ENCODE measurements at places on chromosomes 16 and 17.

DNA sequence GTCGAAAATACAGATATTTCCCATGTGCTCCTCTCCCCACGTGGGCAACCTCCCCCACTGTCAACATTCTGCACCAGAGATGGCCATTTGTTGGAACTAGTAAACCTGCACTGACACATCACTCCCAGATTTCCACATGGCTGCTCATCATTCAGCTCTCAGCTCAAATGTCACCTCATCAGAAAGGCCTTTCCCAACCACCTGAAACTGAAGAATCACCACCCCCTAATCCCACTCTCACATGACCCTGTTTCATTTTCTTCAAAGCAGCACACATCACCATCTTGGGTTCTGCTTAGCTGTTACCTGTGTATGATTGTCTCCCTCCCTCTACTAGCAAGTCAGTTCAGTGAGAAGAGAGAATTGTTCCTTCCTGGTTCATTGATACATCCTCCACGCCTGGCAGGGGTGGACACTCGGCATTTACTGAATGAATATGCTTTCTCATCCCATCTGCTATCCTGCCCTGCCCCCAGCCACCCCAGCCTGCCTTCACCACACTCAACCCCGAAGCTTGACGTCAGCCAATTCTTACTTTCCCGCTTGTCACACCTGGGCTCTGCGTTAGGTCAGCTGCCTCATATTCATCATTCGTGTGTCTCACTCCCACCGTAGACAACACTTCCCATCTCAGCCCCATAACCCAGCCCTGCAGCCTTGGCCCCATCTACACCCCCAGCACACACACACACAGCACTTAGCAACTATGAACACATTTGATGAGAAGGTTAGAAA, 1.5 kb downstream of the C17orf114 start:
- DNase-seq, result no peak

DNA sequence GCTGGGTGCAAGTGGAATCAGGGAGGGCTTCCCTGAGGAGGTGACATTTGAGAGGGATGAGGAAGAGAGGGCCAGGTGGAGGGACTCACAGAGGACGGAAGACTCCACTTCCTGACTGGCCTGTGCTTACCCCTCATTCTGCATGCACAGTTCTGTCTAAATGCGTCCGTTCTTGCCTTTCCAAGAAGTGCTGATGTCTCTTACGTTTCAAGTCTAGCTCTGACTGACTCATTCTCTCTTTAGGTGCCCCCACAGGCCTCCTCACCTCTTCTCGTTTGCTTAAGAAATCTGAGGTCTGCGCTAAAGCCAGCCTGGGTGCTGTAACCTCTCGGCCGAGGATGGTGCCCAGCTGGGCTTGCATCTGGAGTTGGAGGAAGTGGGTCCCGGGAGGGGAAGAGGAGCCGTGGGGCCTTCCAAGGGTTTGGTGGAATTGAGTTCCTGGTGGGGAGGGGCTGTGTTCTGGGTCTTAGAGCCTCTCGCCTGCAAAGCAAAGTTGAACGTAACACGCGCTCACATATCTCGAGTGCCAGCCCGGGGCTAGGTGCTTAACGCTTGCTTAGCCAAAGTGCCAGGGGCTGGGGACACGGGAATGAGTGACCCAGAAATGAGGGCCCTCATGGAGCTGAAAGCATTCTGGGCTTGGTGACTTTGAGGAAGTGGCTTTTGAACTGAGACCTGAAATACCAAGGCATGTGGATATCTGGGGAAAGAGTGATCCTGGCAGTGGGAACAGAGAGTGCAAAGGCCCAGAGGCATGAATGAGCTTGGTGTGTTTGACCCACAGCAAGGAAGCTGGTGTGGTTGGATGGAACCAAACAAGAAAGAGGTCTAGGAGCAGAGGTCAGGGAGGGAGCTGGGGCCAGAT, 4.8 kb downstream of the IL4R start:
- DNase-seq, result no peak

- DNase-seq, result no peak
These were observed 7.8 kb upstream of the BIRC5 start for GRCh38 chr17:78206298-78206697.

DNA sequence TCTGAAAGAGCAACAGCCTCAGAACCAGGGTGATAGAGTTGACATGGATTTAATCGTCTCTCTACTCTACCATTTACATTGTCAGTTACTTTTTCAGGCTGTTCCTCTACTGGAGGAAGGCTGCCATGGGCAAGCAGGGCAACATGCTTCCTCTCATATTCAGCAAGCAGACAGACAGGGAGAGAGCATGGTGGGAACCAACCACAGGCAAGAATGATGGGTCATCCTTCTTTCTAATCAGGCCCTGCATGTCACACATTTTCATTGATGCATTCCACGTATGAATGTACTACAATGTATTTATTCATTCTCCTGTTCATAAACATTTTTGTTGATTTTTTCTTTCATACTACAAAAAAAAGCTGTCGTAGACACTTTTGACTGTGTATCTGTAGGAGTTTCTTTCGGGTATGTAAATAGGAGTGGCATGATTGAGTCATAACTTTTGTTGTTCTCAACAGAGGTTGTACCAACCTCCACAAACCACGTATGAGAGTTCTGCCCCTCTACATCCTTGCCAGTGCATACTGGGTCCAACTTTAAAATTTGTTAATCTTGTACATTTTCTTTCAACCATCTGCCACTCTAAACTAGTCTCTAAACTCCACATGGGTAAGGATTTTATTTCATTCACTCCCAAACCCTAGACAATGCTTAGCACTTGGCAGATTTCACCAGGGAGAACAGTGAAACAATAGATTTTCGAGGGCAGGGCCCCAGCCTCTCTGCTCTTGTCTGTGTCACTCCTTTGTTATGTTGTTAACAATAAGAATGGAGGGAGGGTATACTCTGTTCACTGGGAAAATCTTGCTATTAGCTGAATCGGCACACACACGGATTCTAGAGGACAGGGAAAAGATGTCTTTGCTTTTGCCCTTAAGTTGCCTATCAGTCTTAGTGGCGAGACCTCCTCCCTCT, 58.7 kb downstream of the CMC2 start:
- no peak for DNase-seq

DNA sequence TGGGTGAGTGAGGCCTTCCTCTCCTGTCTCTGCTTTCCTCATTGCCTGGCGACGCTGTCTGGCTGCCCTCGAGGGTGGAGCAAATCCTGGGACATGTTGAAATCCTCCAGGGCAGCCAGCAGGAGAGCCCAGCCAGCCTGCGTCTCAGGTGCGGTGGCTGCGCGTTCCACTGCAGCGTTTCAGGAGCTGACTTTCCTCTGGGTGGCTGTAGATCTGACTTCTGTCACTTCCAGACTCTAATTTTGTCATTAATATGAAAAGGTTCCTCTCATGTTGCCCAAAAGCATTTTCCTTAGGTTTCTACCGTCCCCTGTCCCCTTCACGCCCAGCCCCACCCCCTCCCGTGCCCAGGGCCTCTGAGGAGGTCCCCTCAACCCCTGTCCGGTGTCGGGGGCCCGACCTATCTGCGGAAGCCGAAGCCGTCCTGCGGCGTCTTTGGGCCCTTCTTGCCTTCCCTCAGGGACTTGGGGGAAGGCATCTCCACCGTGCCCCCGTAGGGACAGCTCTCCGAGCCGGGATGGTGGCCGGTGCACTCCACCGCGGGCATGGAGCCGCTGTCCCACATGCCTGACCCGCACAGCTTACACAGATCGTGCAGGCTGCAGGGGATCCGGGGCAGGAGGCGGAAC, 95.1 kb downstream of the TBC1D16 start:
- no peak for DNase-seq

DNA sequence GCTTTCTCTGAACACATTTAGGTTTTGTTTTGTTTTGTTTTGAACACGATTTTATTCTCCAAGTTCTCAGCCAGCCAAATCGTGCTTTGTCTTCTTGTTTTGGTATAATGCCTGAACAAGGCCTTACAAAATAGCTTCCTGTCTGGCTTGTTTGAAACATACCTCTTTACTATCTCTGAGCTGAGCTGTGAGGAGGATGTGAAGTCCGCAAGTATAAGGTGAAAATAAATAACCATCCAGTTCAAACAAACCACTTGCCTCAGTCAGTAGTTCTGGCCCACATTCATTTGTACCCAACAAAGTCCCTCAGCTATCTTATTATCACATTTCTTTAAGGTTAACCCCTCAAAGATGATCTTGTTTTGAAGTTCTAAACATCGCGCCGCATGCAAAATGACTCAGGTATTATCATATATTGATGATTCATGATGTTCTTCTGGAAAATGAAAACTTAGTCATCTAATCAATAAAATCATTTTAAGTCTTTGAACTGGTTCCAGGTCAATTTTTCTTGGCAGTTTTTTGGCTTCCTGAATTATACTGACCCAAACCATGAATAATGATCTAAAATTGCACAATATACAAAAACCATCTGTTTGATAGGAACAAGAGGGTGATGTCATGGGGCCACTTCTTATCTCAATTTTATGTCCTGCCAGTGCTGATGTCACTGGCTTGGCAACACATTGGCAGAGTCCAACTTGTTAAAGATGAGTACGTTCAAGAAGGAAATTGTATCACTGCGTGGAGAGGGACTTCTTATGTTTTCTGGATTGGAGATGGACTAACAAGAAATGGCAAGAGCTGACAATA, 694.3 kb downstream of the KCNJ2 start:
- no peak for DNase-seq

- peak; percentile 27 for DNase-seq
These were observed at the start of gene PLEKHG4 for GRCh38 chr16:67279296-67280089. Gene PLEKHG4 (plus strand): TSS chr16:67279532. CDS start chr16:67280045, 513 bp downstream.

DNA sequence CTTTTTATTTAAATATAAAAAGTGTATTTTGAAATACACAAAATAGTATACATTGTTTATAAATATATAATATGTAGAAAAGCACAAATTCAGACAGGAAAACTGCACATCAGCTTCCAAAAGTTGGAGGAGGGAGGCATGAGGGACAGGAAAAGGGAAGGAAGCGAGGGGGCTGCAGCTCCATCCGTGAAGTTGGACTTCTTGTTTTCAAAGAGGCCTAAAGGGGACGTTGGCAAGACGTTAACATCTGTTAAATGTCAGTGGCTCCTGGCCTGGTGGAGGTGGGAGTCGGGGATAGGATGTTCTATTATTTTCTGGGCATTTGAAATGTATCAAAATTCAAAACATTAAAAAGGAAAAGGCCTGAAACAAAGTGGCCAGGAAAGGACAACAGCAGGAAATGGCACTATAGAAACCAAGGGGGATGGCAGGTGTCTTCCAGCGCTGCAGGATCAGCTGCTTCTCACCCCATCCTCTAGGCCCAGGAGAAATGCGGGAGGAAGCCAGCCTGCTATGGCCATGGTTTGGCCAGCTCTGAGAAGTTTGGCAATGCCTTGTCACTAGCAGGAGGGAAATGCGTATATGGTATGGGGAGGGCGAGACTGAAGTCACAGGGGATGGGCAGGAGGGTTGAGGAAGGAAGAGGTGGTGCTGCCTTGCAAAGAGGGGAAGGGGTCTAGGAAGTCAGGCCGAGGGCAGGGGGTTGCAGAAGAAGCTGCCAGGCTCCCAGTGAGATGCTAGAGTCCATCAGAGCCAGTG, 6.4 kb downstream of the CMTM2 start:
- no peak for DNase-seq

DNA sequence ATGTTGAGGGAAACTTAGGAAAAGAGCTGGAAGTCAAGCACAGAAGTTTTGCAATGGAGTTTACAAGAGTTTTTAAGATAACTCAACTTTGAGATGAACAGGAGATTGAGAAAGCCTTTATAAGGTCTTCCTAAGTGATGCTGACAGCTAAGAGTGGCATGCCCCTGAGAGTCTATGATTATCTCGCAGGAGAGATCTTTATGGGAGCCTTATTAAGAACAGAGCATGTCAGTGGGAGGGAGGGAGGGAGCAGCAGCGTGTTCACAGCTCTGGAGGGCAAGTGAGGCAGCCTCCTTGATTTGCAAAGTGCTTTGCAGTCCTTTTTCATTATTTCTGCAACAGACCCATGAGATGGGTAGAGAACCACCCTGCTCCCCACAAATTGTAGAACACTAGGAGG, 30.7 kb downstream of the GNAO1 start:
- no peak for DNase-seq

- DNase-seq, result no peak
These were observed 52.6 kb downstream of the BCAS3 start for GRCh38 chr17:60730273-60730672.

DNA sequence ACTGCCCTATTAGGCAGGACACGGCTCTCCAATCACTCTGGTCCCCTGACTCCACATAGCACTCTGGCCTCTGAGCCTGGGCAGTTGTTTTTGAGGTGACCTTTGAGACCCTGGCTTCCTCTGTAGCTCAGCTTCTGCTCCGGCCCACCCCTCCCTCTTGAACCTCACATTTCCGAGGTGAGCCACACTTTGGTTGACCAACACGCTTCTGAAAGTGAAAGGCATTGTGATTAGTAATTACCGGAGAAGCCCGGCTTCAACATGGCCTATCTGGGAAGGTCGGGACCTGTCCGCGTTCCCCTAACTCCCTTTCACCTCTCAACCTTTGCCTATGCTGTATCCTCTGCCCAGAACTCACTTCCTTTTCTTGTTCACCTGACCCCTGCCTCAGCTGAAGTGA, 10.3 kb upstream of the ITGAX start:
- DNase-seq, result no peak

- DNase-seq, result peak; percentile 61
These were observed 1.7 kb downstream of the HS3ST3B1 start for GRCh38 chr17:14302431-14303099.

GRCh38 chr16:29757950-29758466, 12.2 kb upstream of the C16orf54 start:
- DNase-seq, result no peak

- DNase-seq, result peak; percentile 88
These were observed 20.5 kb downstream of the CDIP1 start for GRCh38 chr16:4517812-4518680.

- DNase-seq, result no peak
These were observed 1.0 kb upstream of the TMEM235 start for GRCh38 chr17:78230252-78230962.

GRCh38 chr16:70434484-70435260, 4.2 kb downstream of the ST3GAL2 start:
- no peak for DNase-seq

- DNase-seq, result peak; percentile 78
These were observed 147.0 kb downstream of the HS3ST4 start for GRCh38 chr16:25838724-25839186.

- DNase-seq, result no peak
These were observed 79.6 kb upstream of the TOB1 start for GRCh38 chr17:50945779-50946222.

- no peak for DNase-seq
These were observed 25.2 kb upstream of the ABCC3 start for GRCh38 chr17:50609380-50610074.

GRCh38 chr16:4316864-4317531, 1.1 kb downstream of the GLIS2 start:
- DNase-seq, result peak; percentile 48

- peak; percentile 85 for DNase-seq
These were observed at the start of gene MEOX1 for GRCh38 chr17:43661699-43662412. Gene MEOX1 (minus strand): TSS chr17:43661922. CDS start chr17:43661534, 388 bp downstream.

- no peak for DNase-seq
These were observed 4.4 kb upstream of the ABCA9 start for GRCh38 chr17:69065113-69065512.

All from cerebellar cortex (tissue), 1 donor.